ENCODE measurements at places on chromosomes 7 and 10.

- no peak for DNase-seq
Observed at GRCh38 chr10:77526868-77527617, 110.6 kb downstream of the KCNMA1 start.

GRCh38 chr10:123633636-123634035 is 32.5 kb upstream of the GPR26 start:
- DNase-seq = no peak

DNA sequence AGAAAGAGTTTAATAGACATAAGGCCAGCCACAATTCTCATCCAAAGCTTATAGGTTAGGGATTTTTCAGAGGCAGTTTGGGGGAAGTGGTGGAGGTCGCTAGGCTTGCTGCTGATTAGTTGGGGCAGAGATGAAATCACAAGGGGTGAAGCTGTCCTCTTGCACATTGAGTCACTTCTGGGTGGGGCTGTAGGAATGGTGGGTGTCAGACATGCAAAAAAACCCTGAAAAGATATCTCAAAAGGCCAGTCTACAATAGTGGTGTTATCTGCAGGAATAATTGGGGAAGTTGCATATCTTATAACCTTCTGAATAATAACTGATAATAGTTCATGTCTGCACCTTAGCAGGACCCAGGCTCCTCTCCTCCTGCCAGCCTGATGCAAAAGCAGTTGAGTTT is 2.1 kb downstream of the FAM24B start:
- DNase-seq = no peak

DNA sequence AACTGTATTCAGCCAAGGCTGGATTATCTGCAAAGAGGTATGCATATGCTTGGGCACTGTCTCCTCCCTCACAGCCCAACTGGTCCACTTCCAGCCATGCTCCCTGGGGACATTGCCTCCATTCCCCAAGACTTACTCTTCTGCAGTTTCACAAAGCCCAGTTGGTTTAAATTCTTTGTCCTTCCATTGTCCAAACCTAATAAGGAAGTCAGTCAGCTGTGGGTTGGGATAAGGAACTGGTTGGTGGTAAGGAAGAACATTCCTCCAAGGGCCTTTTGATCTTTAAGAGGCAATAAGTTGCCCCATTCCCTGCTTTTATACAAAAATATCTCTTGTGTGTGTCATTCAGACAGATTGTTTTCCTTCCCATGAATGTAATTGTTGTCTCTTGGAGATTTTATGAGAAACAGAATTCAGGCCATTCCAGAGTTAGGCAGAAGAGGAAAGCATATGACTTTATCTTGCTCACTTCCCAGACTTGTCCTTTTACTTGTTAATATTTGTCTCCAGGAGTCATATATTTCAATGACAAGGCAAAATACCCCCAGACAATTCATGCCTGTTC is 673.7 kb downstream of the SUGCT start:
- peak; percentile 100 for DNase-seq

DNA sequence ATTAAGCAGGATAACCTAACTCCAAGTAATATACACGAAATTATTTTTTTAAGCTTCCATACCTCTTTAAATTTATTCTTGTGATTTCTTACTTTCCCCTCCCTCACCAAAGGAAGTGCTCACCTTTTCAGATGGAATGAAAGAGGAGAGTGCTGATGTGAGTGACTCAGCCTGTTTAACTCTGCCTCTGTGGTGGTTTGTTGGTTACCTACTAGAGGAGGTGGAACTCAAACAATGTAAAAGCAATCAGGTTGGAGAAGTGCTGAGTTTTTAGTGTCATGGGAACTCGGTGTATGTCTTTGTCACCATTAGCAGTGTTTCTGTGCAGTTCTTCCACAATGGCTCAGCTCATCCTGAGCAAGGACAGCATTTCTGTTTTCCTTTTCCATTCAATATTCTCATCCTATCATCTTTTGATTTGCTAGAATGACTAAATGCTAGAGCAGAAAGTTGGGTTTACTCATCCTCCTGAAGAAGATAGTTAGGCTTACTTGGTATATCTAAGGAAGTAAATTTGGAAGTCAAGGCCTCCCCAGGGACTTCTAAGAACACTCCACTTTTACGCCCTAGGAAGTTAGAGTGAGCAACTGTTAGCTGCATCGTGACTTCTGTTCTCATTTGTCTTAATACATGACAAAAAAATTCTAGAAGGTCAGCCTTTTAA is 6.0 kb downstream of the ADD3 start:
- no peak for DNase-seq

- DNase-seq = no peak
Observed at GRCh38 chr10:22992075-22992474, 64.2 kb downstream of the ARMC3 start.

DNA sequence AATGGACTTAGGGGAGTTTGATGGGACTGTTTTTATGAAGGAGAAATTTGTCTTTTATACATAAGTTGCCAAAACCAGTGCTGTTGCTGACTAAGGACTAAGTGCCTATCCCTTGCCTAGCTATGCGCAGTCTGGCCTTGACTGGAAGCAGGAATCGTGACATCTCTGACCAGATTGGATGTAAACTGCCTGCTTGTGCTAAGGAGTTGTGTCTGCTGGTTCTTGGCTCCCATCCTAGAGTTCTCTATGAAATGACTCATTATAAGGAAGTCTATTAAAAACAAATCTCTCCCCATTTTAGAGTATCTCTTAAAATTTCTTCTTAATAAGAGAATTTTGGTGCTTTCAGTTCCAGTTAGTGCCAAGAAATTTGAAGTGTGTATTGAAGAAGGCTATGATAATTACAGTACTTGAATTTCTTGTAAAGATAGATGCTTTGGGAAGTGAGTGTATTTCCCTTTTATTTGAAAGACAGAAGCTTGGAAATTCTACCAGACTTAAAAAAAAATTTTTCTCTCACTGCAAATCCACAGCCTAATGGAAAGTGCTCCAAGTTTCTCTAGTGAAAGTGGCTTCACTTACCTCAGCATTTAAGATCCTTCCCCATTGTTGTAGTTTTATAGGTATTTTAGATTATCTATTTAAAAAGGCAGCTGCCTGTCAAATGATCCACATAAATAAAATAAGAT is 77.6 kb downstream of the BICC1 start:
- DNase-seq = peak; percentile 95

GRCh38 chr7:47335557-47336471 is 246.1 kb downstream of the TNS3 start:
- no peak for DNase-seq

DNA sequence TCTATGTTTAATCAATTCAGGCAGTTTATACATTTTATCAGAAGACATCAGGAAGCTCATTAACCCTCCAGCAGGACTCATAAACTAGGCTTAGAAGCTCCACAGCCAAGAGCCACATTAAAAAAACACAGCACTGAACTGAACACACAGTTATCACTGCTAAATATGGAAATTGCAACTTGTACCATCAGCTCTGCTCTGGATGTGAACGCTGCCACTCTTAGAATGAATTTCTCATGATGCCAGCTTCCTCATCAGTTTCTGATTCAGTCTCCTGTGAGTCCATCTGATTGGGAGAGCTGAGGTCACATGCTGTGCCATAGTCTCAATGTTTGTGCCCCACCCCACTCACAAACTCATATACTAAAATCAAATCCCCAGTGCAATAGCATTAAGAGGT is 17.1 kb upstream of the ING3 start:
- DNase-seq = no peak

- DNase-seq = no peak
Observed at GRCh38 chr7:89988074-89988473, 166.2 kb upstream of the STEAP1 start.

- no peak for DNase-seq
Observed at GRCh38 chr10:99234041-99234790, 1.4 kb downstream of the HPSE2 start.

- DNase-seq = peak; percentile 24
Observed at GRCh38 chr10:52146766-52147165, 167.3 kb upstream of the DKK1 start.

GRCh38 chr7:80231707-80232106 is 97.1 kb downstream of the GNAI1 start:
- DNase-seq = peak; percentile 55

GRCh38 chr7:5424749-5425506 is 1.3 kb upstream of the TNRC18 start:
- DNase-seq = no peak

- no peak for DNase-seq
Observed at GRCh38 chr7:39602351-39602750, 21.0 kb upstream of the RALA start.

DNA sequence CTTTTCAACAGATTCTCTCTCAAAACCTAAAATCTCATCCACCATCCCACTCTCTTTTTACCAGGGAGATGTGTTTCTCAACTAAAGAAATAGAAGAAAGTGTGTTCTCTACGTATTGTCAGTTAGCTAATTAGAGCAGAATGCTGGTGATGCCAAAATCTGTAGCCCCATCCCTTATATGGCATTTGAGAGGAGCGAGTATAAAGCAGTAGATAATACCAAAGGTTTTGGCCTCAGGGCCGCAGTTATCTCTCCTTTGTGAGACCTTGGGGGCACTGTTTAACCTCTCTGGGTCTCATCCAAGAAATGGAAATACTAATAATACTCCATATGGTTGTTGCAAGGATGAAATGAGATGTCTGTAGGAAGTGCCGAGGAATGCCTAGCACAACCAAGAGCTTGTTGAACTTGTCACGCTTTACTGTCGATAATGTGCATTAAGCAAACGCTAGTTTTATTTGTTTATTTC is 456 bp upstream of the DLD start:
- no peak for DNase-seq

- DNase-seq = no peak
Observed at GRCh38 chr7:17354473-17354872, 56.0 kb downstream of the AHR start.
